ENCODE measurements at places on chromosomes 3 and 15.

GRCh38 chr15:73632670-73633058 lies 525 bp downstream of the NPTN start:
- no peak for DNase-seq

GRCh38 chr3:55607175-55607574 lies 120.1 kb upstream of the WNT5A start:
- no peak for DNase-seq

- DNase-seq = no peak
These were observed 5.8 kb upstream of the HCN4 start for GRCh38 chr15:73374604-73375003.

DNA sequence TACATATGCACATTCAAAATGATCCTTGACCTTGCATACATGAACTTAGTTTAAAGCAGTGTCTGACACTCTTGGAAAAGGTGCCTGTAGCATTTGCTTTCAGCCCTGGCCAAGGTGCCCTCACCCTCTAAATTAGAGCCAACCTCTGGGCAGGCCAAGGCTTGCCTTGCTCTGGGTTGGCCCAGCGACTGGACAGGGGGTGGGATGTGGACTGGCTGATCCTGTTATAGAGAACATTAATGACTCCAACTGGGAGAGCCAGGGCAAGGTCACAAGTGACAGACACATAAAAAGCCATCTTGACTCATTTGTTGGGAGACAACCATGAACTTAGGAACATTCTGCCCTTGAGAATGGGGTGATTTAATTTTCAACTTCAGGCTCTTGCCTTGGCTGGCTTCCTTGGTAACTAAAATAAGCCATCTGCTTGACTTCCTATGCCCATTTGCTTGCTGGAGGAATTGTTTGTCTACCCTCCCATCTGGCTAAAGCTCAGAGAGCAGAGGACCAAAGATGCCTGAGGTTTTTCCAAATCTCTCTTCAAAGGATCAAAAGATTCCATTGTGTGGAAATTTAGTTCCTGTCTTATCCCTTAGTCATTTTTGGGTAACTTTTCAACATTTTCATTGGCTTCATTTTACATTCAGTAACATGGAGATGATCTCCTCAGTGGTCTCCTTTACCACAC lies 403.7 kb downstream of the SOX2 start:
- no peak for DNase-seq

All from putamen (tissue), 1 donor.